ENCODE measurements at places on chromosomes 6 and 20. TPM values are rescaled to one million over a fixed set of nuclear protein-coding genes. Genes with fewer than 3 reads are reported as not detected.

GRCh38 chr20:47724396-47724795, 60.9 kb downstream of the SULF2 start:
- DNase-seq: no peak

- no peak for DNase-seq
These were observed 38.9 kb upstream of the TNFAIP3 start for GRCh38 chr6:137827977-137828810.

Gene SPATA25
- 1.8 TPM for total RNA-seq

- DNase-seq: no peak
These were observed 436.6 kb downstream of the PRKN start for GRCh38 chr6:162290846-162291465.

Gene MRAP2
- total RNA-seq: 0.29 TPM

- DNase-seq: no peak
These were observed 70.7 kb downstream of the NCR2 start for GRCh38 chr6:41405941-41406727.

Gene DEFB132
- not detected for total RNA-seq

GRCh38 chr6:149924206-149924932, 1.4 kb upstream of the RAET1G start:
- DNase-seq: no peak

DNA sequence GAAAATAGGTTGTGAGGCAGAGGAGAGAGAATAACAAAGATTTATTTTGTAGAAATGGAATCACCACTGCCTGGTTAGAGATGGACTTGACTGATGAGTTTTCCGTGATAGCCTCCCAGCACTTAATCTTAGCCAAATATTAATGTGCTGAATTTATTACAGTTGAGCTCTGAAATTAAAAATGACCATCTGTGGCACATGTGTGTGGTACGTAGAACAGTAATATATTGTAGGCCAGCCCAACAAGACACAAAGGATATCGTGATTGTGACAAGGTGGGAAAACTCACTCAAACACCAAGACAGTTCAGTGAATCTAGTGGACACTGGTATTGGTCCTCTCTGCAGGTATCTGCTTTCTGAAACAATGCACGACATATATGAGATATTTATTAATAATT, 119.4 kb downstream of the HAO1 start:
- no peak for DNase-seq

DNA sequence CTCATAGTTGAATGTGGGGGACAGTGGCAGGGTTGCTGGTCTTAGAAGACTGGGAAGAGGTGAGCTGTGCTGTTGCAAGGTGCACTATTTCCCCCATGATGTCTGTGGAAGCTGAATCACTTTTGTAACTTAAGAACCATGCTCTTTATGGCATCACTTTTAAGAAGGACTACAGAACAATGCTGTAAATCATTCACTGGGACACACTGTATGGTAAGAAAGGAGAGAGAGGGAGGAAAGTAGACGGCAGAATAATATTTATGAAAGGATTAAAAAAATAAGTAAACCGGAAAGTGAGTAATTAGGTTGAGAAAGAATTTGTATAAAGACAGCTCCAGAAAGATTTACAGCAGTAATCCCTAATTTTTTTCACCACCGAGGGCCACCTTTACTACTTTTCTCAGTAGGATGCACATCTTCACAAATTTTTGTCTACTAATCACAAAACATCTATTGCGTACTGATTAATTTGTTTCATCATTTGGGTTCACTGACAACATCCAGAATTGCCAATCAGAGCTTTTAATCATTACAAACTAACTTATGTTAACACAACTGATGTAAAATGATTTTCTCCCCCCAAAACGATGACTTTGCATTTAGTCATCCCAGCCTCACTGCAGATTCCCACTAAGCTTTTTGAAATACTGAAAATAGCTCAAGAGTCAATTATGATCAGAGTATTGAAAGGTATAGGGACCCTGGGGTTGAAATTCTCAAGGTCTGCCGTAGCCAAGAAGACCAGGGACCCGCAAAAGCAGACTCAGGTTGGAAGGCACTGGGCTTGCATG, 560.7 kb upstream of the NOX3 start:
- DNase-seq: no peak

Measured in gastrocnemius medialis (tissue), 4 donors.